ENCODE measurements at places on chromosomes 16 and 17. TPM values are rescaled to one million over a fixed set of nuclear protein-coding genes. Genes with fewer than 3 reads are reported as not detected.
A peak's percentile ranks its signal among the peaks of the same experiment; 100 is the strongest.

- no peak for DNase-seq
Measured at GRCh38 chr17:44352828-44353671, 7.9 kb downstream of the GRN start.

DNA sequence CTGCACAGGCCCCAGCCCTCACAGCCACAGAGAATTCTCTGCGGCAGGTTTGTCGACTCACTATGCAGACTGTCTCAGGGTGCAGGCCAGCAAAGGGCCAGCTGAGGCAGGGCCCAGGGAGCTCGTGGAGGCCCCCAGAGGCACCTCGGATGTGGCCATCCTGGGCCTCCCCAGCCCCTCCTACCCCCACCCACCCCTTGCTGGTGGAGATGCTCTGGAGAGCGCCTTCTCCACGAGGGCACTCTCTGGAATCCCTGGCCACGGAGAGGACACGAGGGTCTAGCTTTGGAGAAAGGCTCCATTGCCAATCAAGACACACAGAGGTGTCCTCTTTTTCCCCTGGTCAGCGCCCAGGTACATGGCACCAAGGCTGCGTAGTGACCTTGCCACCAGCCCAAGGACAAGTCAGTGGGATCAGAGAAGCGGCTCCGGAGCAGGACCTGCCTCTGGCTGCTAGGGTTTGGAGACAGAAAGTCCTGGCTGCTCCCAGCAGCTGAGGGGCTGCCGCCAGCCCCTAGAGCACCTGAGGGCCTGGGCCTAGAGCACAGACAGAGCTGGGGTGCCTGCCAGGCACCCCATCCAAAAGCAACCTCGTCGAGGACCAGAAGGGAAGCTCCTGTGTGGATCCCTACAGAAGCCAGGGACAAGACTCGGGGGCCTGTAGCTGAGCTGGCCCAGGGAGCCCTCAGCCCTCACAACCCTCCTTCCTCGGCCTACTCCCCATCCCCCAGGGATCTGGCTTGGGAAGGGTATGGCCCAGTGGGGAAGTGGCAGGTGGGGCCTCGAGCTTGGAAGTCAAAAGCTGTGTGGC, 18.7 kb downstream of the ARL2BP start:
- no peak for DNase-seq

DNA sequence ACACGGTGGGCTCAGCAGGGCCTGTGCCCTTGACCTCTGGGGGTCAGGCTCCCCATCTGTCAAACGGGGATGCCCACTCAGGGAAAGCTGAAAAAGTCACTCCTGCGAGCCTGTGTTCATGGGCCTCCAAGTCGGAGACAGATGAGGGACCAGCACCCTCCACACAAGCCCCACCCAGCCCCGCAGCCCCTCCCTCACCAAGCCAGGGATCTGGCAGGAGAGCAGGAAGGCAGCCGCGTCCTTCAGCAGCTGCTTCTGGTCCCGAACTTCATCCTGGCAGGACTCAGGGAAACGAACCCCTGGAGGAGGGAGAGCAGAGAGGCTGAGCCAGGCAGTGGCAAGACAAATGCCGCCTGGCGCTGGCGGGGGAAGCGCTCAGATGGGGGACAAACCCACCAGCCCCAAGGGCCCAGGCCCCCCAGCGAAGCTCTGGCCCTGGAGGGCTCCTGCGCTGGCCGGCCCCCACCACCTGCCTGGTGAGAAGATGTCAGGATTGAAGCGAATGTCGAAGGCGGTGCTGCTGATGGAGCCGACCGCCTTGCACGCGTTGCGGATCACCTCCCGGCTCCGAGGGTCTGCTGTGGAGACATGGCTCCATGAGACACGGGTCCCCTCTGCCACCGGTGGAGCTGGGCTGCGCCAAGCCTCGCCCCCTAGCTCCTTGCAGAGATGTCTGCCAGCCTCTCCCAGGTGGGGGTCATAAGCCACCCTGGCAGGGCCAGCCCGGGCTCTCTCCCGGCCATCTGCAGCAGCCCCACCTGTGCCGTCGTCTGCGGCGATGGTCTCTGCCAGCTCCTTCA, 15.4 kb downstream of the CLUH start:
- DNase-seq = no peak

DNA sequence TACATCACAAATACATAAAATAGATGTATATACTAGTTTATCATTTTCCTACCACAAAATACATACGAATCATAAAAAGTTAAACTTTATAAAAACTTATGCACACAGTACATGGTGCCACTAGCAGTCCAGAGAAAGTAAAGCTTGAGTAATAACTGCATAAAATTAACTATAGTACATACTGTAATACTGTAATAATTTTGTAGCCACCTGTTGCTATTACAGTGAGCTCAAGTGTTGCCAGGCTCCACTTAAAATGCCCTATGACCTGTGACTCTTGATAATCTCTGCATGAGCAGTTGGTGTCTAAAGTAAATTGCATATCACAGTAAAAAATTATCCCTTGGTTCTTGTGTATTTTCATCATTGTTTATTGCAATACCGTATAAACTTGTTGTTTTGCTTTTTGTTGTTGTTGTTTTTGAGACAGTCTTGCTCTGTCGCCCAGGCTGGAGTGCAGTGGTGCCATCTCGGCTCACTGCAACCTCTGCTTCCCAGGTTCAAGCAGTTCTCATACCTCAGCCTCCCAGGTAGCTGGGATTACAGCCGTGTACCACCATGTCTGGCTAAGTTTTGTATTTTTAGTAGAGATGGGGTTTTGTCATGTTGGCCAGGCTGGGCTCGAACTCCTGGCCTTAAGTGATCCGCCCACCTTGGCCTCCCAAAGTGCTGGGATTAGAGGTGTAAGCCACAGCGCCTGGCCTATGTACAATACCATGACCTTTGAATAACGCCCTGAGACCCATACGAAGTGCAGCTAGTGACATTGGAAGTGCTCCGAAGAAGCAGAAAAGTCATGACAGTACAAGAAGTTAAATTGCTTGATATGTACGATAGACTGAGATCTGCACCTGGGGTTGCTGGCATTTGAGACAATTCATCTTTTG, 6.6 kb downstream of the LUC7L3 start:
- DNase-seq = no peak

DNA sequence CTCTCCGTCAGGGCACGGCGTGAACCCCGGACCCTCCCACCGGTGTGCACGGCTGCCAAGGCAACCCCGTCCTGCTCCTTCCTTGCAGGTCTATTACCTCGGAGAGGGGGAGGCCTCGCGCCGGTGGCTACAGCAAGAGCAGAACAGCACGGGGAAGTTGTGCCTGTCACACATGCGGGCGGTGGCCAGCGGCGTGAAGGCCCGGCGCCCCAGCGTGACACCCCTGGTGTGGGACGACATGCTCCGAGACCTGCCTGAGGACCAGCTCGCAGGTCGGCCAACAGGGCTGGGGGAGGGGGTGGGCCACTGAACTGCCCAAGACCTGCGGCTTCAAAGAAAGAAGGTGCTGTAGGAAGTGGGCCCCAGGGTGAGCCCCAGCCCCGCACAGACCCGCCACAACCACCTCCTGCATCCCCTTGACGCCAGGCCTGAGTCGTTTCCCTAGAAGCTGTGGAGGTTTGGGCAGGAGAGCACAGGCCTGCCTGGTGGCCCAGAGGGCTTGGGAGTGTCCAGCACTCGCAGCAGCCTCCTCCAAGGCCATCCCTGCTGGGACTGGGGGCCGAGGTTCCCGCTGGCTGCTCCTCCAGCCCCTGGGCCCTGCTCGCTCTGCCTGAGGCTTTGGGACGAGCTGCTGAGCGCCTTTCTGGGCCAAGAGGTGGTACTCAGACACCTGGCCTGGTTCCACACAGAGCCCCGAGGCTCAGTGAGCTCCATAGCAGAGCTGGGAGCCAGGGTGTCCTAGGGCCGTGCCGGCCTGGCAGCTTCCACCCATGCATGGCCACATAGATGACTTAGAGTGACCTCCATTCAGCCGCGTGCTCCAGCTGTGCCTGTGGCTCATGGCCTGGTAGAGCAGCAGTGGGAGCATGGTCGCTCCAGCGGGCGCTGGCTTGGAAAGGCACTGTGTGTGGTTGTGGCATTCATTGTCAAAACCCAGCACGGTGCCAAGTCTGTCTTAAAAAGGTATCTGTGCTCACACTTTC, 14.7 kb downstream of the CYBC1 start:
- no peak for DNase-seq

- peak; percentile 16 for DNase-seq
Measured at GRCh38 chr17:27733773-27734172, 66.6 kb downstream of the NOS2 start.

- DNase-seq = peak; percentile 33
Measured at GRCh38 chr17:38674014-38674748, 576 bp downstream of the EPOP start.

GRCh38 chr17:44865231-44865660, 17.6 kb downstream of the HIGD1B start:
- DNase-seq = peak; percentile 65

DNA sequence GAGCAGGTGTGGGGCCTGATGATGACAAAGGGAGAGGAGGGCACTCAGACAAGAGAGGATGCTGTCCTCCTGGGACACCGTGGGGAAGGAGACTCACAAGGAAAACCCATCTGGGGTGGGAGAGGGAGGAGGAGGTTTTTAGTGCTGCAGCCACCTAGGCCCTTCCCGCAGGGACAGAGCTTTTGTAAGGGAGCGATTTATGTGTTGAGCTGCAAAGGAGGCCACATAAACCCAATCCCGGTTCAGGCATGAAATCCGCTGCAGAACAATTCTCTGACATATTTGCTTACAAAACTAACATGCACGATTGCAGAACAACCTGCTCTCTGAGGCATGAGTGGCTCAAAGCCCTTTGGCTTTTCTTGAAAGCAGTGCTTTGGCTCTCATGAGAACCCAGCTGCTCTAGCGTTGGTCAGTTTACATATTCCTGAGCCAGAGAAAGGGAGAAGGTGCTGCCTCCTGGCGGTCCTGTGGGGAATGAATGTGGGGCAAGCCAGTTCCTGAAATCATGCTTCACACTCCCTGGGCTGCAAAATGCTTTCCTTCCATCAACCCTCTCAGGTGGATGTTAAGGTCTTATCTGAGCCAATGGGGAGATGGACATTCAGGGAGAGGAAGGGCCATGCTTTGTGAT, 122.4 kb upstream of the NLRP1 start:
- DNase-seq = peak; percentile 68

- no peak for DNase-seq
Measured at GRCh38 chr17:3990386-3991127, 26.3 kb upstream of the ATP2A3 start.

DNA sequence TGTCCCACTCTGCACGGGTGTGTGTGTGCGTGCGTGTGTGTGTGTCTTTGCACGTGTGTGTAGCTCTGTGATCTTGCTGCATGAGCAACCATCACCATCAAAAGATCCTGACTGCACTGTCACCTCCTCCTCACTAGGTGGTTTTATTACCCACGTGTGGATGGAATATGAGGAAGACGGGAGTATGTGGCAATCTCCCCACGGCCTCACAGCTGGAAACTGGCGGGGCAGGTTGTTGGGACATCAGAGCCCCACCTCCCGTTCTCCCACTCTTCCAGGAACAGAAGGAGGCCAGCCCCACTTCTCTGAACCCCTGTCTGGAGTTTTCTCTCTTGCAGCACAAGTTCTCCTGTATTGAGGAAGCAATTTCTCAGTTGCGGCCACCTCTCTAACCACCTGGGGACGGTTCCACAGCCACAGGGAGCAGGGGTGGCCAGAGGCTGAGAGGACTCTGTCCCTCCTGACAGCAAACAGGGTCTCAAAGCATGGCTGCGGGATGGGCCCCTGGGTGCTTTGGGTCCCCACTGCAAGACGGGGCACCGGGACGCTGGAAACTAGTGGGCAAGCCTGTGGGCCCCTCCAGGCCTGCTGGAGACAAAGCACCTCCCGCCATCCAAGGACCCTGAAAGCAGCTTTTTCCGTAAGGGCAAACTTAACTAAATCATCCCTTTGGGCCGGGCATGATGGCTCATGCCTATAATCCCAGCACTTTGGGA, 27.9 kb upstream of the ATP2C2 start:
- no peak for DNase-seq

- peak; percentile 91 for DNase-seq
Measured at GRCh38 chr17:38674749-38675615, at the start of gene EPOP. Gene EPOP (minus strand): TSS chr17:38674957. CDS start chr17:38674495, 462 bp downstream.

DNA sequence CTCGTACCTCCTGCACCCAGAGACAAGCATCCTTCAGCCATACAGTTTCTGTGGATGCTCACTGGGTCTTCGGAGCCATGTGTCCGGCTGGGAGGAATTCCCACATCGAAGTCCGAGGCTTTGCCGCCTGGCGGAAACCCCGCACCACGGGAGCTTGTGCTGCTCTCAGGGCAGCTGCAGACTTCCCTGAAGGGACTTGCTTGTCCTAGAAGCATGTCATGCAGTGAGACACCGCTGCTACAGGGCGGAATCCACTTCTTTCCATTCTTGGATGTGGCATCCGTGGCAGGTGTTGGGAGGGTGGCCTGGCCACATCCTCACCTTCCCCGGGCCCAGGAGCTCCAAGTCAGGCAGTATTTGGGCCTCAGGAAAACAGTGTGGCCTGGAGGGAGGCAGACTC, 122.5 kb downstream of the CMIP start:
- no peak for DNase-seq

DNA sequence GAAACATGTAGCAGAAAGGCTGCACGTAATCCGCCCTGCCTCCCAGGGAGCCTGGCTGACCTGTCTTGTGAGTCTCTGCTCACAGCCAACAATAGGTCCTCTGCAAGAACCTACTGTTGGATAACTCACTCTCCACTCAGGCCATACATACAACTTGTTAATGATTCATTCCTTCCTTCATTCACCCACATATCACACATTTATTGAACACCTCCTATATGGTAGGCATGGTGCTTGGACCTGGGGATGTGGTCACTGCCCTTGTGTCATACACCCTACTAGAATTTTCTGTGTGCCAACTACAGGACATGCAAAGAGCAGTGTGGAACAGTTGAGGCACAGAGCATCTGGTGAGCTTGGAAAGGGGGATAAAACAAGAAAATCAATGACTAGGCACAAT, 28.1 kb upstream of the HNF1B start:
- DNase-seq = no peak

- DNase-seq = no peak
Measured at GRCh38 chr17:57109393-57110151, 24.5 kb downstream of the AKAP1 start.

DNA sequence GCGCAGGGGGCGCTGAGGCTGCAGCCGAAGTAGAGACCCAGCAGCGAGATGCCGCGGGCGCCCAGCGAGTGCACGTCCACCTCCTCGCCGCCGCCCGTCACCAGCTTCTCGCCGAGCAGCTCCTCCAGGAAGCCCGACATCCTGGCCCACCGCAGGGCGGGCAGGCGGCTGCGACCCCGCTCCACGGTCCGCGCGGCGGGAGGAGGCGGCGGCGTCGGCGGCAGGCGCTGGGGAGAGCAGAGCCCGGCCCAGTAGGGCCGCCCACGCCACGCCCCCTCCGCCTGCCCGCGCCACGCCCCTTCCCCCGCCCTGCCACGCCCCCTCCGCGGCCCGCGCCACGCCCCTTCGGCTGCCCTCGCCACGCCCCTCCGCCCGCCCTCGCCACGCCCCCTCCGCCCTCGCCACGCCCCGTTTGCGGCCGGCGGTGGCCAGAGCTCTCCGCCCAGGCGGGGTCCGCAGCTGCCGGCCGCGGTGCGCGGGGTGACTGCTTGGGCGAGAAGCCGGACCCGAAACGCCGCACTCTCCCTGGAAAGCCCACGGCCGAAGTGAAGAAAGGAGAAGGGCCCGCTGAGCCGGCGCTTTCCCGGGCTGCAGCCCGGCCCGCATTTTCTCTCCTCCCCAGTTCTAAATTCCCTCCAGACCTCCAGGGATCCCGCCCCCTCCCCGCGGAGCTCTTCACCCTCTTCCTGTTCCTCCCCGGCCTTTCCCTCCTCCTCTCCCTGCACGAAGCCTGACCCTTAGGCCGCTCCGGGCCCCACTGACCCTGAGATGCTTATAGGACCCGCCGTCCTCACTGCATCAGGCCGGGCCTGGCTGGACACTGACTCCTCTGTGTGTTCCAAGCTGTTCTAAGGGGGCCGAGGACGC, at the start of gene NXN:
Gene NXN, minus strand, starts transcription at position 238 of the 867 bp plus-strand sequence.
- peak; percentile 89 for DNase-seq

RGS11 gene
- not detected for total RNA-seq

ARL5C gene
- not detected for total RNA-seq

SLFN12L gene
- 0.91 TPM for total RNA-seq

ABCC12 gene
- total RNA-seq = not detected

SLC25A19 gene
- 30.9 TPM for total RNA-seq

NTN1 gene
- total RNA-seq = 7.1 TPM

Measured in Daoy (cell line).